ENCODE measurements at places on chromosomes 2 and 18.

DNA sequence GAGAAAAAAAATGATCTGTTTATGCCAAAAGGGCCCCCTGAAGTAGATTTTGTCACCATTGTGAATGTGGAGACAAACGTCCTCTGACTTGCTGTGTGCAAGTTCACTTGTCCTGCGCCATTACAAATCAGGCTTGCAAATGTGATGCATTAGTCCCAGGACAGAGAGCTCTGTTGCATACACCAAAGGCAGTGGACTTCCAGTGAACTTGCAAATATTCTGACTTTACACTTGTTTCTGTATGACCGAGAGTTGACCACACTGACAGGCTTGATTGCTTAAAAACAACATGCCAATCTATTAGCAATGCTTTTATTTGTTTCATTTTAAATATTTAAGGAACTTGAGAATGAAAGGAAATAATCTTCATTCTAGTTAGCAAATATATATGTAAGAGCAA is 293.2 kb downstream of the PLCL1 start:
- no peak for DNase-seq

- peak; percentile 64 for DNase-seq
Measured at GRCh38 chr18:9851511-9851910, 34.3 kb upstream of the TXNDC2 start.

DNA sequence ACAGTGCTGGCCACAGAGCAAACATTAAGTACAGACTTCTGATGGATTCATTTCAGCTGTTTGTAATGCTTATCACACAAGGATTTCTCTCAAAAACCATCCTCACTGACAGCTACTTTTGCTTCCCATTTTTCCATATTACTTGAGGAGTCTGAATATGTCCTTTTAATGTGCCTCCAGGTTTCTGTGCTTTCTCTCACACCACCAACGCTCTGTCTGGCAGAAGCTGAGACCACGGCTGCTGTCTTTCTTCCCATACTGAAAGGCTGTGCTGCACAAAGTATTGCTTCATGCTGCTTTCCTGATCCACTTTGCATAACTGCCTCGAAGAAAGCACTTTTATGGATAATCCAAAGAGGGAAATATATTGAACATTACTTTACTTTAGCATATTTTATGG is 312.1 kb upstream of the ZEB2 start:
- DNase-seq, result no peak

GRCh38 chr18:58227361-58227930 is 183.4 kb downstream of the NEDD4L start:
- DNase-seq, result no peak

DNA sequence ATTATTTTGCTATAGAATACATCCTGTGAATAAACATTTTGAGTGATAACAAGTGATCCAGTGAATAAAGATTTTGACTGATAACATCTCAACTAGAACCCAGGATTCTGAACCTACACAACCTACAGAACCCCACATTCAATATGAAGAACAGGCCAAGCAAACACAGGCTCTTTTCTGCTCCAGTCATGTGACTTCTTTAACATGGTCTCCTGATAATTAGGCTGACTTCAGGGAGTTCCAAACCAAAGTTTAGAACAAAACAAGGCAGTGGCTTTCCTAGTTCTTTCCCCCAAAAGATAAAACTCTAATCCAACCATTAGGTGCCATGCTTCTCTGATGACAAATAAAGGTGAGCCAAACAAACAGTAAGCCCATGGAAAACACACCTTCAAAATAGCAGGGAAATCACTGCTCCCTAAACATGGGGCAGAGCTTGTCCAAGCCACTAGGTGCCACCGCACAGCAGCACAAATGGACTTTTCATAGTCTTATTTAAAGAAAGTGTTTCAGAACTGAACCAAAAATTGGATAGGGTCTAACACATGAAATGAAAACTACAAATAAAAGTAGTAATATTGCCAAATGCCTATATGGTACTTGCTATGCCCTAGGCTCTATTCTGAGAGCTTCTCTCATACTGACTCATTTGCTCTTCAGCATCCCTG is 95.3 kb downstream of the EVA1A start:
- DNase-seq, result peak; percentile 36

GRCh38 chr2:72892506-72893173 is 5.4 kb downstream of the SPR start:
- peak; percentile 72 for DNase-seq

GRCh38 chr2:74548900-74549826 is 4.6 kb downstream of the LOXL3 start:
- peak; percentile 55 for DNase-seq

GRCh38 chr2:127621981-127622431 is 23.9 kb upstream of the GPR17 start:
- no peak for DNase-seq

DNA sequence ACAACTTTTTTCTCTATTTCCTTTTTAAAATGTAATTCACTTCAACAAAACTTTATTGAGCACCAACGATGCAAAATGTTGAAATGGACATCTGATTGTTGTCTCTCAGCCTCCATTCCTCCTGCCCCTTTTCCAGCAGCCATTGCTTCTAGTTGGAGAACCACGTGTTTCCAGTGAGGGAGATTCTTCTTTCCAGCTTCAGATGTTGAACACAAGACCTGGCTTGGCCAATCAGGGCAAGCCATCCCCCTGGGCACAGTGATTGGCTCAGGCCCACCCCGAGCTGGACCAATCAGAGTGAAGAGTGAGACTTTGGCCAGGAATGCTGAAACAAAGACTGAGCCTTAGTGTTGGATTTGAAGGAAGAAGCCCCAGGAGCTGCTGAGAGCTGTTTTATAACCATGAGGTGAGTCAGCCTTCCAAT is 59.0 kb downstream of the E2F6 start:
- peak; percentile 72 for DNase-seq

- DNase-seq, result peak; percentile 36
Measured at GRCh38 chr2:160667811-160668210, 174.2 kb upstream of the RBMS1 start.

GRCh38 chr2:100196786-100197494 is 54.5 kb upstream of the AFF3 start:
- DNase-seq, result no peak

DNA sequence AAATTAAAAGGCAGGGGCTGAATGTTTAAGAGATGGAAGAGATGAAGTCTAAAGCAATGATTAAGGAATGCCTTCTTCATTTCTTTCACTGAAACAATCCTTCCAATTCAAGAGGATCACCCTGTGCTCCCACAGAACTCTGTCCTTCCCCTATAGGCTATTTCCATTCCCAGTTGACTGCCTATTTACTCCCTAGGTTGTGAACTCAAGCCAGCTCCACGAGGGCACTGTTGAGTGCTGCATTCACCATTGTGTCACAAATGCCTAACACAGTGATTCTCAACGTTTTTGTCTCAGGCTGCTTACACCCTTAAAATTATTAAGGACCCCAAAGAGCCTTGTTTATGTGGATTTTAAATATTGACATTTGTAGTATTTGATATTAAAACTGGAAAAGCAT is 112.4 kb downstream of the AOX1 start:
- no peak for DNase-seq

All from HCEC 1CT (cell line).